ENCODE measurements at places on chromosomes 6 and 20.
A peak's percentile ranks its signal among the peaks of the same experiment; 100 is the strongest.

GRCh38 chr6:143578054-143578453 is 66.5 kb upstream of the FUCA2 start:
- no peak for DNase-seq

DNA sequence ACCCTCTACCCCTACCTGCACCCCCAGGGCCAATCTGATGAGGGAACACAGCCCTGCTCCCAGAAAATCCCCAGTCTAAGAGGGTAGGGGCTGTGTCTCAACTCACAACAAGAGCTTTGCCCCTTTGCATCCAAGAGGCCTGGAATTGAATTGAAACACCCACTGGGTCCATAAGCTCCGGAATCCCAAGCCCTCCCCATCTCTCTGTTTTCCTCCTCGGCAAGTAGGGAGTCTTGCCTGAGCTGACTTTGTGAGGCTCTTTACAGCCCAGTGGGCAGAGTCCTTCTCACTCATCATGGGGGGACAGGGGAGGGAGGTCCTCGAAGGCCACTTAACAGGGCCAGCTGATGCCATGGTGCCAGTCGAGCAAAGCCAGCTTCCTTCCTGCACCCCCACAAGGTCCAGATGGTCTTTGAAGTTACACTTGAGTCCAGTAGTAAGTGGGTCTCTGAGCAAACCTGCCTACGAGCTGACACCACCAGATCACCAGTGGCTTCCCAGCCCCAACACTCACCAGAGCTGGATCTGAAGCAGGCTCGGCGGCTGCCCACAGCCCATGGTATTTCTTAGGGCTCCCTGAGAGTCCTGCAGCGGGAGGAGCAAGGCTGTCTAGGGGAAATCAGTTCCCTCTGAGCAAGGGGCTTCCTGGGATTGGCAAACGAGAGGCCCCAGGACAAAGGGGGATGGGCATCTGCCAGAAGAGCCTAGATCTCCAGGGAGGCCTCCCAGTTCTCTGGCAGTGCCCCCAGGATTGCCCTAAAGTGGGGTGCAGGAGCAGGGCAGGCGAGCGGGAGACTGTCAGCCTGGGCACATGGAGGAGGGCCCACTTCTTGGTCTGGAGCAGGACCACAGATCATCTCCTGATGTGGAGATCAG is 144.5 kb downstream of the VEGFA start:
- no peak for DNase-seq

DNA sequence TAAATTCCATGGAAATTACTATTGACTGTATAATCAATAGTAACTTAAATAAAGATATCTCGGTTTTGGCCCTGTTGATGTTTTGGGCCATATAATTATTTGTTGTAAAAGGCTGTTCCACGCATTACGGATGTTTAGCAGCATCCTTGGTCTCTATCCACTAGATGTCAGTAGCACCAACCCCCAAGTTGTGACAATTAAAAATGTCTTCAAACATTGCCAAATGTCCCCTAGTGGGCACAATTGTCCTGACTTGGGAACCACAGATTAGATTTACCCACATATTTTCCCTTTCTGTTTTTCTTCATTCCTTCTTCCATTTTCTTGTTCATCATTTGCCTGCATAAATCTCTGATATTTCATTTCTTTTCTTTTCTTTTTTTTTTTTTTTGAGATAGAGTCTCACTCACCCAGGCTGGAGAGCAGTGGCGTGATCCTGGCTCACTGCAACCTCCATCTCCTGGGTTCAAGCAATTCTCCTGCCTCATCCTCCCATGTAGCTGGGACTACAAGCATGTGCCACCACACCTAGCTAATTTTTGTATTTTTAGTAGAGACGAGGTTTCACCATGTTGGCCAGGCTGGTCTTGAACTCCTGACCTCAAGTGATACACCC is 13.6 kb upstream of the WFDC8 start:
- DNase-seq = no peak

DNA sequence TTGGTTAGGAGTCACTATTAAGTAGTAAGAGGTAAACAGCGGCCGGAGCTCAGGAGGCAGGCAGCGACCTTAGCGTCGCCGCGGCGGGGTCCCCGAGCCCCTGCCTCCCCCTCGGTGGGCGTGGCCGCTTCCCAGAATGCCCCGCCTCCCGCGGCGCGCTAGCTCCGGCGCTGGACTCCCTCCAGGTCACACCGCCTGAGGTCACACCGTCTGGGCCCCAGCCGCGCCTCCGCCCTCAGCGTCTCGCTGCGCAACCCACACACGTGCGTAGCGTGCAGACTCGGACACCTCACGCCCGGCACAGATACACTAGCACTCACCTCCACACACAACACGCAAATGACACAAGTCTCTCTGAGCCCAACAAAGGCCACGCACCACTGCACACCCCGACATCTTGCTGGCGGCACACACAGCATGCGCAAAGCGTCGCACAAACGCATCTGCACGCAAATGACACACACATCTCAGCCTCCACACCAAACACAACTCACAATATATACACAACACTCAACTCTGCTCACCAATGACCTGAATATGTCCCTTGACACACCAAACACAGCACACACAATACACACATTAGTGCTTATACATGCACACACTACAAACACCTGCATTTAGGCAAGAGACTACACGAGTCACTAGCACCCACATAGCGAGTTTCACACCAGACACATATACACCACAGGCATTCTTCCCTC is 17.6 kb upstream of the CDKN1A start:
- DNase-seq = peak; percentile 68

DNA sequence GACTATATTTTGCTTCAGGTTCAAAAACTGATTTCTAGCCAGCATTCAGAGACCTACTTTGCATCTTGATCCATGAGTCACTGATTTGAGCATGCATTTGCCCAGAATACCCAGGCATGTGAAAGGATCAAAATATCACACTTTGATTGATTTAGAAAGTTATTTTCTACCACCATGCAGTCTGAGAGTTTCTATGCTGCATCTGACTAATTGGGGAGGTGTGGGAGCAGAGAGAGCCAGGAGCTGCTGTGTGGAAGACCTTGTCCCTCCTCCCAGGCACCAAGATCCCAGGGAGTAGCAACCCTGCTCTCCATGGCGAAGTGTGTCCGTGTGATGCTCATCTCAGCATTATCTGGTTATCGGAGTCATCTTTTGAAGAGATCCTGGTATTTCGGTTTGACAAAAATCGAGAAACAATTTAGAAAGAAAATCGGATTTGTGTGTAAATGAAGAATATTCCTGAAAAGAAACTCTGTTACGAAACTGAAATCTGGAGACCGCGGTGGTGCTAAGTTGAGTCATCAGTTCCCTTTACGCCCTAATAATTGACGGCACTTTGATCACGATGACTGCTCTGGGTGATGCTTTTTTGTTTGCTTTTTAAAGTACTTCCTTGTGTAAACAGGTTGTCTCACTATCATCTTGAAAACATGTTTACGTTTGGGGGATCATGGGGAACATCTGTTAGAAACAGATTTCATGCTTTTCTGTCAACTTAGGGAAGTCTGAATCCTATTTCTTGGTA is 193.4 kb downstream of the BACH2 start:
- no peak for DNase-seq

- DNase-seq = no peak
Observed at GRCh38 chr6:119137194-119138072, 59.0 kb upstream of the FAM184A start.

GRCh38 chr6:76587271-76587670 is 514.8 kb upstream of the IMPG1 start:
- no peak for DNase-seq

DNA sequence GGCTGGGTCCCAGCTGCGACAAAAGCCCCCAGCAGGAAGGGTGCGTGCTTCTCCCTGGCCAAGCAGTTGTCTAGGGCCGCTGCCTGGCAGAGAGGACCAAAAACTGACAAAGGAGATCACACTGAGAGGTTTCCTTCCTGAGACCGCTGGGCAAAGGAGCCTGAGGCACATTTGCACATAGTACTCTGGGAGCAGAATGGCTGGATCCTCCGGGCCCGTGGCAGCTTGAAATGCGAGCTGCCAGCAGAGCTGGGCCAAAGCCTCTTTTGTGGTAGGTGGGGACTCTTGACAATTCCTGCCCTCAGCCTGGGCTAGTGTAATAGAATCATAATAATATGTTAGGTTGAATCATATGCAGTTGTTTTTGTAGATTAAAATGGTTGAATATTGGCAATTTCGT is 33.1 kb upstream of the RNF8 start:
- DNase-seq = no peak

GRCh38 chr20:5080384-5080877 is 39.3 kb downstream of the PCNA start:
- peak; percentile 50 for DNase-seq

DNA sequence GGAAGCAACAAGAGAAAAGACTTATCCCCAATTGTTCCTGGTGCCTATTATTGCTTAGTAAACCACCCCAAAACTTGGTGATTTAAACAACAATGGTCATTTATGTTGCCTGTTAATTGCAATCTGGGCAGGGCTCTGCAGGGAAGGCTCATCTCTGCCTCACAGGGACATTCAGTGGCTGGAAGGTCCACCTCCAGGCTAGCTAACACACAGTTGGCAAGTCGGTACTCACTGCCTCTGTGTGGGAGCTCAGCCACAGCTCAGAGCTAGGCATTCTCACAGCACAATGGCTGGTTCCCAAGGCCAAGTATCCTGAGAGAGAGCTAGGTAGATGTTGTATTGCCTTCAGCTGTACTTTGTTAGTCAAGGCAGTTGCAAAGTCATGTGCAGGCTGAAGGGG is 18.5 kb upstream of the GMDS start:
- DNase-seq = no peak

DNA sequence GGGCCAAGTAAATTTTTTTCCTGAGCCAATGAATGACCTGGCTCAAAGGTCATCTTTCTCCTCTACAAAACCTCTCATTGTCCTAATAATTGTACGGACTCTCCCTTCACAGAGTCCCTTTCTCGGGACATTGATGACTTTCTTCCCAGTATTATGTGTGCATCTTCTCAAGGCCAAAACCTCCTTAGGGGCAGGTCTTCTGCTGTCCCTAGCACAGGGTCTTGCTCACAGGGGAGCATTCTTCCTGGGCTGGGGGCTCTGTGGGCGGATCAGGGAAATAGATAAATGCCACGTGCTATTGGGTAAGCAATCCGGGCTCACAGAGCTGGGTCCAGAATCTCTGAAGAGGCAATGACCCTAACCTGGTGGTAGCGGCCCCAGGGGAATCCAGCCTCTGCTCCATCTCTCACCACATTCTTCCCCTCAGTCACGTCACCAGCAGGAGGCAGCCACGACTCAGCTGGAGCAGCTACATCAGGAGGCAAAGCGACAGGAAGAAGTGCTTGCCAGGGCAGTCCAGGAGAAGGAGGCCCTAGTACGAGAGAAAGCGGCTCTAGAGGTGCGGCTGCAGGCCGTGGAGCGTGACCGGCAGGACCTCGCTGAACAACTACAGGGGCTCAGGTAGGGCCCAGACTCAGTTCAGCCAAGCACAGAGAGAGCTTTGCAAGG is 23.5 kb downstream of the CEP250 start:
- no peak for DNase-seq
